ENCODE measurements at places on chromosomes 7 and 10.

GRCh38 chr7:121484089-121484763 lies 88.1 kb upstream of the FAM3C start:
- no peak for DNase-seq

- no peak for DNase-seq
Measured at GRCh38 chr7:43586251-43586900, 3.5 kb downstream of the STK17A start.

DNA sequence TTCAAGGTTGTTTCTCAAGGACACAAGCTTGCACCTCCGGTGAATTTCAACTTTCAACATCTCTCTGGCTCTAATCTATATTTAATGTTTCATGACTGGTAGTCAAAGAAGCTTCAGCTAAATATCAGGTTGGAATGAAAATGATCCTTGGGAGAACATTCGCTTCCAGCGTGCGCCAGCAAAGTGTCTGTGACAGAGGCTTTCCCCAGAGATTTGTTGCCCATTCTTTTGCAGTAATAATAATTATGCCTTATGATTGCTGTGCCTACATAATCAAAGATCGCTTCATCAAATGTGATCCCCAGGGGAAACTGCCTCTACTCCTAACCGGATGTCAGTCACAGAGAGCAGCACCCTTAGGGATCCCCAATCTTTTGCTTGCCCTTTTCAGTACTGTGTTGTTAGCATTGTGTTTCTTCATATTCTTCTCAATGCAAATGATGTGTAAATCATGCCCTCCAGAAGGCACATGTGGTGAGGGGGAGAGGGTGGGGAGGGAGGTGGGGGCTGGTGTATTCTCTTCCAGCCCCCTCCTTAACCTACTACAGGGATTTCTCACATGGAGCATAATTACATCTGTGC lies 30.5 kb downstream of the FZD1 start:
- DNase-seq = no peak

DNA sequence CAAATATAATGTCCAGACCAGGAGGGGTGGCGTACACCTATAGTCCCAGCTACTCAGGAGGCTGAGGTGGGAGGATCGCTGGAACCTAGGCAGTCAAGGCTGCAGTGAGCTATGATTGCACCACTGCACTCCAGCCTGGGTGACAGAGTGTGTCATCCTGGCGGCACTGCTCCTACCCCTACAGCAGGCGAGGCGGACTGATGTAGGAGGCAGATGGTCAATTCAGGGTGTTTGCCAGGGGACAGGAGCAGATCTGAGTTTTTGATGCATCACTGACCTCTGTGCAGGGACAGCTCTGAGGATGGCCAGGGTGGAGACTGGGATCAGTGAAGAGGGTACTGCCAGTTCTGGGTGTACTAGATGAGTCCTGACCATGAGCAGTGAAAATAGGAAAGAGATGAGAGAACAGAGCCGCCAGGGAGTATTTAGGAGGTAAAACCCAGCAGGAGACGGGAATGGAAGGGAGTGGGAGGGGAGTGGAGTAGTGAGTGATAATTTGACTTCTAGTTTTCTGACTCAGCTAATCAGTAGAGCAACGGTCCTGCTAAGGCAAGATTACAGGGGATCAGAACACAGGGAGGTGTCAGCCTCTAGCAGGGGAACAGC lies 75.3 kb downstream of the HIP1 start:
- no peak for DNase-seq

- no peak for DNase-seq
Measured at GRCh38 chr10:122348935-122349361, 25.6 kb upstream of the PLEKHA1 start.

GRCh38 chr10:79403441-79404230 lies 41.8 kb downstream of the ZCCHC24 start:
- peak; percentile 75 for DNase-seq

DNA sequence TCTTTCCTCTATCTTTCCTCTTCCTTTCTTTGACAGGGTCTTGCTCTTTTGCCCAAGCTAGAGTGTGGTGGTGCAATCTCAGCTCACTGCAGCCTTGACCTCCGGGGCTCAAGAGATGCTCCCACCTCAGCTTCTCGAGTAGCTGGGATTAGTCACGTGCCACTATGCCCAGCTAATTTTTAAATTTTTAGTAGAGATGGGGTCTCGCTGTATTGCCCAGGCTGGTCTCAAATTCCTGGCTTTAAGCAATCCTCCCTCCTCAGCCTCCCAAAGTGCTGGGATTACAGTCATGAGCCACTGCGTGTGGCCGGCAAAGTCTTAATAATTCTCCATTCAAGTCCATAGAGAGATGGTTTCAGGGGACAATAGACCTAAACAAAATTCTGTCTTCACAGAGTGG lies 40.2 kb downstream of the COL26A1 start:
- DNase-seq = no peak

- DNase-seq = no peak
Measured at GRCh38 chr10:101672536-101672935, 22.4 kb downstream of the FBXW4 start.

DNA sequence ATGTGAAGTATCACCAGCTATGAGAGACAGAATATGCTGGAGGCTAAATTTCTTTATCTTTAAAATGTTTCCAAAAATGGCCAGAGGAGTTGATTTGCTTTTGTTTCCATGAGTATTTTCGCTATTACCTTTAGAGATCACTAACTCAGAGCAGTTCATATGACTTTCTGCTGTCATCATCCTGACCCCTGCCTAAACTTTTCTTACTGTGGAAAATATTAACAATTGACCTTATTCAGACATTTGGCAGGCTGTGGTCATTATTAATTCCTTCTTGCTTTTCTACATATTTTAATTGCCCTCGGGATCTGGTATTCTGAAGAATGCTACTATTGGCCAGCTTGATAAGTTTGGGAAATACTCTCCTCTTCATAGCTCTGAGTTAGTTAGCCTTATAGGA lies 156.5 kb downstream of the EXOC4 start:
- no peak for DNase-seq

DNA sequence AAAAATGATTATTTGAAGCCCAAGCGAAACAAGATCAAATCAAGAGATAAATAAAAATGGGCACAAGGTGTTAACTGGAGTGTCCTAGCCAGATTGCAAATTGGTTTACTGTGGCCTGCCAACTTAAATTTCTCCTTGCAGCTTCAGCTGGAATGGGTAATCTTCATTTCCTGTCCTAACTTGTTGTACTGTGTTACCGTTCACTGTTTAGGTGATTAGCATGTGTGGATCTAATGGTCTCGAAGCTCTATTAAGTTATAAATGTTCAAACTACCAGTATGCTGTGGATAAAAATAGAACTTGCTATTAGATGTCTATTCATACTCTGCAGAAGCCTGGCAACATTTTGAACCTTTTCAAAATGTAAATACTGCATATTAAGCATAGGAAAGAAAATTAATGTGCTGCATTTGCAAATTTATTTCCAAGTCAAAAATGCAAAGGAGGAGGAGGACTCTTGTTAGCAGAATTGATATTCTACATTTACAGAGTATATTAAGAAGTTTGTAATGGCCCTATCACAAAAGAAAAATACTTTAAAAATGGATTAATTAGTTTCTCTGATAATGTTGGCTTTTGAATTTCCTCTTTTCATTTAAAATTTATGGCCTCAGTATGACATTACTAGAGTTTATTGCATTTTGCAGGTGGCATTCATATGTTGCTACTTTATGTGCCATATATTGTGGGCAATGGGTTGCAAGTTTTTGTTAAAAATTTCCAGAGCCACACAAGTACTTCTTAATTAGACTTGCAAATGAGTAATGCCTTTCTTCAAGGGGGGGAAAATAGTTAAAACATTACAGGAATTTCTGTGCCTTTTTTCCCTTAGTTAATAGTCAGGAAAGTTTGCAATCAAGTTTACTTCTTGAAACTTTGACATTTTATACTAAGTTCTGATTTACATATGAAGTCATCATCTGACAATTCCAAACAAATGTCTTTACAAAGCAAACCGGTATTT lies 92.1 kb downstream of the CABCOCO1 start:
- no peak for DNase-seq

DNA sequence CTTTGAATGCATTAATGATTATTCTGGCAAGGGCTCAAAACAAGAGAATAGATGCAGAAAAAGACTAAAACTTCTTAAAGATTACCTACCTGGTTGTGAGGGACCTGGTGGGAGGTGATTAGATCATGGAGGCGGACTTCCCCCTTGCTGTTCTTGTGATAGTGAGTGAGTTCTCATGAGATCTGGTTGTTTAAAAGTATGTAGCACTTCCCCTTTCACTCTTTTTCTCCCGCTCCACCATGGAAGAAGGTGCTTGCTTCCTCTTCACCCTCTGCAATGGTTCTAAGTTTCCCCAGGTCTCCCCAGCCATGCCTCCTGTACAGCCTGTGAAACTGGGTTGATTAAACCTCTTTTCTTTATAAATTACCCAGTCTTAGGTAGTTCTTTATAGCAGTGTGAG lies 226.6 kb downstream of the ARHGAP12 start:
- no peak for DNase-seq

DNA sequence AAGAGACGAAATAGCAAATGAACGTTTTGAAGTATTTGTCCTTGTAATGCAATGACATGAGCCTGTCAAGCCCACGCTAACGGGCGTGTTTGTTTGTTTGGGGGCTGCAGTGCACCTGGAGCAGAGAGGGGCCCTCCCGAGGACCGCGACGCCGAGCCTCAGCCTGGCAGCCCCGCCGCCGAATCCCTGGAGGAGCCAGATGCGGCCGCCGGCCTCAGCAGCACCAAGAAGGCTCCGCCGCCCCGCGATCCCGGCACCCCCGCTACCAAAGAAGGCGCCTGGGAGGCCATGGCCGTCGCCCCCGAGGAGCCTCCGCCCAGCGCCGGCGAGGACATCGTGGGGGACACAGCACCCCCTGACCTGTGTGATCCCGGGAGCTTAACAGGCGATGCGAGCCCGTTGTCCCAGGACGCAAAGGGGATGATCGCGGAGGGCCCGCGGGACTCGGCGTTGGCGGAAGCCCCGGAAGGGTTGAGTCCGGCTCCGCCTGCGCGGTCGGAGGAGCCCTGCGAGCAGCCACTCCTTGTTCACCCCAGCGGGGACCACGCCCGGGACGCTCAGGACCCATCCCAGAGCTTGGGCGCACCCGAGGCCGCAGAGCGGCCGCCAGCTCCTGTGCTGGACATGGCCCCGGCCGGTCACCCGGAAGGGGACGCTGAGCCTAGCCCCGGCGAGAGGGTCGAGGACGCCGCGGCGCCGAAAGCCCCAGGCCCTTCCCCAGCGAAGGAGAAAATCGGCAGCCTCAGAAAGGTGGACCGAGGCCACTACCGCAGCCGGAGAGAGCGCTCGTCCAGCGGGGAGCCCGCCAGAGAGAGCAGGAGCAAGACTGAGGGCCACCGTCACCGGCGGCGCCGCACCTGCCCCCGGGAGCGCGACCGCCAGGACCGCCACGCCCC lies 118.5 kb downstream of the CYTH3 start:
- DNase-seq = no peak

- no peak for DNase-seq
Measured at GRCh38 chr10:9219860-9220259, 1165.4 kb downstream of the GATA3 start.

DNA sequence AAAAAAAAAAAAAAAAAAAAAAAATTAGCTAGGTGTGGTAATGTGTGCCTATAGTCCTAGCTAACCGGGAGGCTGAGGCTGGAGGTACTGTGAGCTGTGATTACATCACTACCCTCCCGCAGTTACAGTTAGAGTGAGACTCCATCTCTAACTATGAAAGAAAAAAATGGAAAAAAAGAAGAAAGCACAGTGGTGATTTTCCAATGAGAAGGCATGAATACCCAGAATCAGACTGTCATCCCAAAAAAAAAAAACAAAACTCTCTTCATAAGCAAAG lies 269.9 kb upstream of the MKLN1 start:
- DNase-seq = no peak

GRCh38 chr7:78939669-78940068 lies 513.8 kb downstream of the MAGI2 start:
- no peak for DNase-seq

DNA sequence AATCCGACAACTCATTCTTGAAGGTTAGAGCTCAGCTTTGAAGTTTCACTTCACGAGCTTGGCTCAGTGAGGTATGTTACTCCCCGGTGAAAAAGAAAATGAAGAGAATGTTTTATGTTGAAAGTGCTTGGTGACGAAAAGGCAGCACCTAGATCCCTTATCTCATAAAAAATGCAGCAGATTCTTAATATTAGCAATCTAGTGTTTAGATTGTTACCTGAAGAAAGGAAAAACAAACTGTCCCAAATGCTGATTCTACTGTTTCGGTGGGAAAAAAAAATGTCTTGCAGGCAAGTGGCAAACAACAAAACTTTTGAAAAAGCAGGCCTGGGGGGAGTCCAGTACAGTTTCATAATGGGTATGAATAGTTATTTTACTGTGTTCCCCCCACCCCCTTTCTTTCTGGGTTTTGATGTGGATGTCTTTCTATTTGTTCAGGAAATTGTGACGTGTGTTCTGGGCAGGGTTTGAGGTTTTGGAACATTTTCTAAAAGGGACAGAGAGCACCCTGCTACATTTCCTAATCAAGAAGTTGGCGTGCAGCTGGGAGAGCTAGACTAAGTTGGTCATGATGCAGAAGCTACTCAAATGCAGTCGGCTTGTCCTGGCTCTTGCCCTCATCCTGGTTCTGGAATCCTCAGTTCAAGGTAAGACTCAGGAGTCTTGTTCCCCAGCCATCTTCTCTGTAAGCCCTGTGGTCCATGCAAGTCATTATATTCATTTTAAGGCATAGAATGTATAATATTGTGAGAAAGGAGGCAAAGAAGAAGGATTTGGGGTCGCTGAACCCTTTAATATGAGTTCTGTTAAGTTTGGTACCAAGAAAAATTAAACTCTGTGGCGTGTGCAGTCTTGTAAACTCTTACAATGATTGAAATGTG lies at the start of gene SRGN:
SRGN (plus strand) TSS at position 514 of the 881 bp plus-strand sequence; CDS start at position 569, 55 bp downstream.
- no peak for DNase-seq

DNA sequence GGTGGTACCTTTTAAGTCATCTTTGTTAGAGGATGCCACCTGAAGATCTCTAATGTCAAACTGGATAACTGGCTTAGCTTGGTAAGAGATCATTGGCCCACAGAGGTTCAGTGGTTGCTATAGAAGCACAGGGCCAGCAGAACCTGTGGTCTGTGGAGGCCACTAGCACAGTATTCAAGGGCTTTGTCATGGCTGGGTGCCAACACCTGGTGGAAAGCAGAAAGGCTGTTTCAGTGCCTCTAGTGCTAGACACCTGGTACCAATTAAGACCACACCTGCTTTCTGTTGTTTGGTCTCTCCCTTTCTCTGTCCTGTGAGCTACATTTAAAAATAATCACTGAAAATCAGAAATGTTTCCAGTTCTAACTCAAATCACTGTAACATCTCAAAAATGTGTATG lies 10.0 kb upstream of the PCGF5 start:
- DNase-seq = no peak

GRCh38 chr10:98408799-98409198 lies 6.2 kb downstream of the PYROXD2 start:
- DNase-seq = no peak

GRCh38 chr10:50540826-50541122 lies 83.0 kb downstream of the SGMS1 start:
- no peak for DNase-seq

DNA sequence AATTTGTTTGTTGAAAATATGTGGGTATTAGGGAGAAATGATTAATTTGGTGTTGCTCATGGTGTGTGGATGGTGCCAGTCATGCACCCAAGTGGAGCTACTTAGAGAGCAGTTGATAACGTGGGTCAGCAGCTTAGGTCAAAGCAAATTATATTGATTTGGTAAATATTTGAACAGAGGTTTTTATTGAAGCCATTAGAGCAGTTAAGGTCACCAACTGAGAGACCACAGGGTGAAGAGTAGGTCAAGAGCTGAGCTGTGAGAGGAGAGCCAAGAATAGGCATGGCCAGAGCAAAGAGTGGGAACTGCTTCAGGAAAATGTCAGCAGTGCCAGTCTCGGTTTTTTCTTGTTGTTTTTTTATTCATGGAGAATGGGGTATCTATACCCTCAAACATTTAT lies 97.9 kb downstream of the TMEM168 start:
- DNase-seq = no peak

GRCh38 chr7:55509322-55509721 lies 63.0 kb downstream of the VOPP1 start:
- DNase-seq = no peak

Data from left hindlimb (tissue), 1 donor.